ENCODE measurements at places on chromosomes 16 and 17.

GRCh38 chr17:49015924-49016774, 19.0 kb downstream of the IGF2BP1 start:
- no peak for DNase-seq

- DNase-seq: peak; percentile 54
Measured at GRCh38 chr16:23119570-23119969, 29.7 kb downstream of the USP31 start.

DNA sequence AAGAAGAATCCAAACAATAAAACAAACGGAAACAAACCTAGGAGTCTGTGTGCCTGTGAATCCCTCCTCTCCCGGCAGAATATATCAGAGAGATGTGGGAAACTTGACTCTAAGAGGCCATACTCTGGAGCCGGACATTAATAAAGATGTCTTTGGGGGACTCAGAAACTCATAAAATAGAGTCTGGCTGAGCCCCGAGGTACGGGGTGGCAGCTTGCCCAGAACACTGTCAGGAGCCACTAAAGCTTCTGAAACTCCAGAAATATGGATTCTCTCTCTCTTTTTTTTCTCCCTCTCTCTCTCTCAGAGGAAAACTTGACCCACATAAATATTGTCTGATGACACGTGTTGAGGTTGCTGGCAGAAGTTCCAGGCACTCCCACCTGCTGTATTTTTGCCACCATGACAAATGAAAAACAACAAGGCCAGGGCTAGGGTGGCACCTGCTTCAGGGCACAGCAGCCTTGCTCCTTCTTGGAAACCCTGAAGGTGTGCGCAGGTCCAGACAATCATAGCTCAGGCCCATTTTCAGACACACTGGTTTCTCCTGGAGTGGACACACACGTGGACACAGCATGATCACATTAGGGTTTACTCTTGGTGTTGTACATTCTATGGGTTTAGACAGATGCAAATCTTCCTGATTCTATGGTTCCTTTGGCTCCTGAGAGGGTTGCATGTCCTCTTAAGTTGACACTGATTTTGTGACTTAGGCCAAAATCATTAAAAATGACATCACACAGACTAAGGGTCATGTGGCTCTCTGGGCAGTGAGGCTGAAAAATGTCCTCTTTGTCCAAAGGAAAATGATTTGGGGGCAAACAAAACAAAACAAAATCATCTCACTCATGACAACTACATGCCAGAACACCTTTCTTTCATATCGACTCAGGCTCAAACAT, 282.6 kb upstream of the IRX3 start:
- DNase-seq: no peak

DNA sequence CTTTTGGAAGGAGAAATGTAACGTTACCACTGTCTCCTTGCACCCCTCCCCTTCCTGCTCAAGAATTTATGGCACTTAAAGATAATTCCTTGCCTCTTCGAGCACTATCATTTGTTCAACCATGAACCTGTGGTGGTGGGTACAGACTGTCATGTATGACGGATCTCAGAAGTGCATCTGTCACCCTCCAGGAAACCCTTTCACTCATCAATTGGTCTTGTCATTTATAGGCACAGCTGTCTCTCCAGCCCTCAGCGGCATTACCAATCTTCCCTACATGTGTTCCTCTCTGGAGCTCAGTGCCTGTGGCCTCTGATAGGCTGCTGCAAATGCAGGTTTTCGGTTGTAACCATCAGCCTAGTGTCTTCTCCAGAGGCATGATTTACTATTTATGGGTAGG, 15.0 kb downstream of the CNTNAP4 start:
- DNase-seq: no peak

- no peak for DNase-seq
Measured at GRCh38 chr16:58828901-58829545, 94.9 kb upstream of the GOT2 start.

DNA sequence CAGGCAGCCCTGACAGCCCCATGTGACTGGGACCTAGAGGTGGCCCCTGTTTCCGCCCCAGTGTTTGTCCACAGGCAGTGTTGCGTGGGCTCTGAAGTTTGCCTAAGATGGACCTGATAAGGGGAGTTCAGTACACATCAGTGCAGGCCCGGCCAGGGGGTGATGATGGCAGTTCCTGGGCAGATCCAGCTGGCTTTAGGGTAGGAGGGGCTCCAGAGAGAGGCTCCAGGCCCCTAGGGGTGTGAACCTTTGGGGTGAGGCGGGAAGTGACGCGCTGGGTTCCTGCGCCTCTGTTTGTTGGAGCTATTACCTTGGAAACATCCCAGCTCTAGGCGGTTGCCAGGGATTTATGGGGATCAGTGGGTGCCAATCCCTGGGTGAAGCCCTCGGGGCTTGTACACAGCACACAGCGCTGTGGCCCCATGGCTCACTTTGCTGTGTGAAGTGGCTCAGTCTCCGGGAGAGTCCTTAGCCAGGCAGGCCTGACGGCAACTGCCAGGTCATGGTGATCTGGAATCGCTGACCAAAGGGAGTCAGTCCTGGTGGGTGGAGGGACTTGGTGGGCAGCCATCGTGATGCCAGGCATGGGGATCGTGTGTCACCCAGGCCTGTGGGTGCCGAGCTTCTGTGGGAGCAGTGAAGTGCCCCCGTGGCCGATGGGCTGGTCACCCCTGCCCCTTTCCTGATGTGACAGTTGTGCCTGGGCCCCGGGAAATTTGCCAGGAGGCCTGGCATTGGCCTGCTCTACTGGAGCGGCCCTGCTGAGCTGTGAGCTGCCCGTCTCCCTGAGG, 146.1 kb downstream of the SEC14L1 start:
- DNase-seq: no peak

GRCh38 chr16:85227946-85228862, 115.9 kb upstream of the CIBAR2 start:
- DNase-seq: peak; percentile 83

GRCh38 chr16:78608305-78608776, 508.9 kb downstream of the WWOX start:
- DNase-seq: no peak

DNA sequence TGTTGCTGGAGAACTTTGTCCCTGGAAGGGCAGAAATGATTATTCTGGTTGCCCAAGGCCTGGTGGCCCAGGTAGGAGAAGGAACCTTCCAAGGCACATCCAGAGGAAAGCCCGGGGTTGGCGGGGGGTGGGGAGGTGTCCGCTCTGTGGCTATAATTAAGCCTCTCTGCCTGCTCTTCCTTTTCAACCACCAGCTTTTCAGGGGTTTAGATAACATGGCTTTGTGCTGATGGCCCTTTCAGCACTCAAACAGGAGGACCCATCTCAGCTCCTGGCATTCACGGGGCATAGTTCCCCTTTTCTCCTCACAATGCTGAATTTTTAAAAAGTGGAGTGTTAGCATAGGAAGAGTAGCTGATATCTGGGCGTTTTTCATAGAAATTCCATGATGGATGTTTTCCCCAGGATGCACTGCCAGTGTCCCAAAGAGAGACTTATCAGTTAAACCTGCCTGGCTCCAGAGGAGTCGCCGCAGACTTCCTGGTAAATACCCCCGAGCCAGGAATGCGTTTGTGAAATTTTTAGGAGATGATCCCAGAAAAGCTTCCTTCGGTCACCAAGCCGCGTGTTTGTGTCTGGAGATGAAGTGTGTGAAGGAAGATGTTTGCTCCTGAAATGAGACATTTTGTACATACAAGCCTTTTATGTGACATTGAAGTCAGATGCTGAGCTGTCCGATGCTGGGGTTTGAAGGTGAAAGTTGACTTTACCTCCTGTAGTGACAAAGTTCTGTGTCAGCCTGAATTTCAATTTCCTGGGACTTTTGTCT, 188.5 kb downstream of the MSI2 start:
- peak; percentile 49 for DNase-seq

DNA sequence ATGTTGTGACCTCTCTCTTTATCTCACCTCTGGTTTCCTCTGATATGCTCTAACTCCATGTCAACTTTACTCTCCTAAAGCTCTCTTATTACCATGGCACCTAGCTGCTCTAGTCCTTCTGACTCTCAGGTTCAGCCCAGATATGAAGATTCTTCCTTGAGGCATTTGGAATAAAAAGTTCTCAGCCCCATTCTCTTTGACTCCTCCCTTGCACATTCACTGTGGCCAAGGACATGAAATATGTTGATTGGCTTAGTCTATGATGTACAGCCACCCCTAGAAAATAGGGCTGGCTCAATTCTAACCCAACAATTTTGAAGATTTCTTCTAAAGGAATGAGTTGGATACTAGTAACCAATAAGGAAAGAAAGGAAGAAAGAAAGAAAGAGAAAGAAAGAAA, 20.8 kb upstream of the GAS7 start:
- DNase-seq: no peak
